LNCaP clone FGC (cell line): ENCODE measurements at places on chromosomes 6 and 20.

DNA sequence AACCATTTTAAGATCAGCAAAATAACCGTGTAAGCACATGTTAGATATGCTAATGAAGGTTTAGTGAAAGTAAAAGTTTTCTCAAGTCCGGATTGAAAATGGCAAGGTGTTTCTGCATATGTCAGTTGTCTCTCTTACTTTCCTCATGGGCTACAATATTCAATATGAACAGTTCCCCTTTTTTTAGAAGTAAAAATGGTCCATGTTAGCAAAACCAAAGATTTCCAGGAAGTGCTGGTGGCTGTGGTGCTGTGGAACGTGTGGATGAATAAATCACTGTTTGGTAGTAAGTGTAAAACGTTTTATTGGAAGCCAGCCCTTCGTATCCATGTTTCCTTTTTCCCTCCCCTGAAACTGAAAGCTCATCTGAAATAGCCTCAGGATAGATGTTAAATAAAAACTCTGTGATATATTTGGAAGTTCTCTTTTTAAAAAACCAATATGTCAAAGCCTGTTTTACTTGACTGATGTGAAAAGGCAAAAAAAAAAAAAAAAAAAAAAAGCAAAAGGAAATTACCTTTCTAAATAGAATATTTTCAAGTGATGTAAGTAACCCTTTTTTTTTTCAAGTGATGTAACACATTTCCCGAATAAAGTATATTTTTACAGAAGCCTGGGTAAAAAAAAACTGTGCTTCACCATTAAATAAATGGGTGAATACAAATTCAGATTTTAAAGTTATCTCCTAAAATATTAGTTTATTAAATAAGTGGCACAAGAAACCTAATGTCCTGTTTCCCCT is 41.9 kb downstream of the PLEKHG1 start:
- no peak for DNase-seq

- DNase-seq: no peak
Observed at GRCh38 chr6:3678946-3679345, 72.6 kb downstream of the PXDC1 start.

- peak; percentile 6 for DNase-seq
Observed at GRCh38 chr6:8219352-8219943, 117.1 kb upstream of the EEF1E1 start.

GRCh38 chr20:51772236-51772635 is 4.0 kb upstream of the ATP9A start:
- no peak for DNase-seq

DNA sequence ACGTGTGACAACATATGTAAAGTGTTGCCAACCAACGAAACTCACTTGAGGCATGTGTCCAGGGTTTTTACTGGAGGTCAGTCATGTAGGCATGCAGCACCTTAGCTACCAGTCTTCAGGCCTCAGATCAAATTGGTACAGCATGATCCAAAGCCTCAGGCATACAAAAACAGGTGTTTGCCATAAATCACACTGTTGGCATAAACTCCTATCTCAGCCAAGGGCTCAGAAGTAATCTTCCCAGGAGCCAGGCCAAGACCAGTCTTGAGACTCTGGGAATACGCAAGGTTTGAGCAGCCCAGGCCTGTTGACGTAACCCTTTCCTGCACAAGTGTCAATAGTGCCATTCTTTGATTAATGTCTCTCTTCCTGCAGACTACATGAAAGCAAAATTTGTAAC is 163.5 kb downstream of the PRL start:
- peak; percentile 74 for DNase-seq

DNA sequence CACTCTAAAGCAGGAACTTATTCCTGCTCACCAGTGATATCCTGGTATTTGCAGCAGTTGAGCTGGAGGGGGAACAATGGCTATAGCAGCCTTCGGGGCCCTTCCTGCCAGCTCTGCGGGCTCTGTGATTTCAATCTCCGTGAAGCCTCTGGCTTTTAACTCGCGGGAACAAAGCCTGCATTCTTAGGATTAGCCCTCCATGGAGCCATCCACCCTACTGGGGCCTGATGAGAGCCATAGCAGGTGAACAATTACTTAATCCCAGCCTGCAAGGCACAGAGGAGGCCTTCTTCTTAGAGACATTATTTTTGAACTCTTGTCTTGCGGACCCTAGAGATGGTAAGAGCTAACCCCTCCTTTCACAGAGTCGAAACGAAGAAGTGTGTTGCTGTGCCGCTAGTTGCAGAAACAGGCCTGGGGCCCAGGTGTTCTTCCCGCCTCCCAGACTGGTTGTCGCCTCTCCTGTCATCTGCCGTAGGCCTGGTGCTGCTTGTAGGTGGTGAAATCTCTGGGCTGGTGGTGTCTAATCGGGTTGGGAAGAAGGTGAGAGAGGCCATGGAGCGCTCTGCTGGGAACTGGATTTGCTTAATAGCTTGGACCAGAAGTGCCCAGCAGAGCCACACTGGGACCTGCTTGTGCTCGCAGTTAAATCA is 9.7 kb downstream of the GHRH start:
- DNase-seq: no peak
